ENCODE measurements at places on chromosomes 3 and 15.

- no peak for DNase-seq
Observed at GRCh38 chr3:22893644-22894325, 309.3 kb upstream of the UBE2E2 start.

GRCh38 chr15:62618846-62619504 lies 423.6 kb upstream of the TPM1 start:
- no peak for DNase-seq

DNA sequence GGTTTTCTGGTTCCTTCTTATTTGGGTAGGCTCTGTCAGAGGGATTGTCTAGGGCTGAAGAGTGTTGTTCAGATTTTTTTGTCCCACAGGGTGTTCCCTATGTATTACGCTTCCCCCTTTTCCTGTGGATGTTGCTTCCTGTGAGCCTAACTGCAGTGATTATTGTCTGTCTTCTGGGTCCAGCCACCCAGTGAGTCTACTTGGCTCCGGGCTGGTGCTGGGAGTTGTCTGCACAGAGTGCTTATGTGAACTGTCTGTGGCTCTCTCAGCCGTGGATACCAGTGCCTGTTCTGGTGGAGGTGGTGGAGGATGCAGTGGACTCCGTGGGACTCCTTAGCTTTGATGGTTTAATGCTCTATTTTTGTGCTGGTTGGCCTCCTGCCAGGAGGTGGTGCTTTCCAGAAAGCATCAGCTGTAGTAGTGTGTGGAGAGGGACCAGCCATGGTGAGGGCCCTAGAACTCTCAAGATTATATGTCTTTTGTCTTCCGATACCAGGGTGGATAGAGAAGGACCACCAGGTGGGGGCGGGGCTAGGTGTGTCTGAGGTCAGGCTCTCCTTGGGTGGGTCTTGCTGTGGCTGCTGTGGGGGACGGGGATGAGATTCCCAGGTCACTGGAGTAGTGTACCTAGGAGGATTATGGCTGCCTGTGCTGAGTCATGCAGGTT lies 53.8 kb downstream of the CCDC66 start:
- DNase-seq, result no peak

DNA sequence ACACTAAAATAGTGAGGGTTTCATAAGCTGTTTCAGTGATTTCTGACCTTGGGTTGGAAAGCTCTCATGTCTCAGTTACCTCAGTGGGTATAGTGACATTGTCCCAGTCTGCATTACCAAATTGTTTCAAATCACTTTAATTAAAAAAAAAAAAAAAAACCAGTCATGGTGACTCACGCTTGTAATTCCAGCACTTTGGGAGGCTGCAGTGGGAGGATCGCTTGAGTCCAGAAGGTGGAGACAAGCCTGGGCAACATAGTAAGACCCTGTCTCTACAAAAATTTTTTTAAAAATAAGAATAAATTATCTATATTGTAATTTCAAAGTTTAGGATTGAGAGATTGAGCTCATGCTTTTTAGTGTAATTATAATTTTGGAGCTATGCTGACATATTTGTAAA lies 78.0 kb downstream of the MBNL1 start:
- no peak for DNase-seq

DNA sequence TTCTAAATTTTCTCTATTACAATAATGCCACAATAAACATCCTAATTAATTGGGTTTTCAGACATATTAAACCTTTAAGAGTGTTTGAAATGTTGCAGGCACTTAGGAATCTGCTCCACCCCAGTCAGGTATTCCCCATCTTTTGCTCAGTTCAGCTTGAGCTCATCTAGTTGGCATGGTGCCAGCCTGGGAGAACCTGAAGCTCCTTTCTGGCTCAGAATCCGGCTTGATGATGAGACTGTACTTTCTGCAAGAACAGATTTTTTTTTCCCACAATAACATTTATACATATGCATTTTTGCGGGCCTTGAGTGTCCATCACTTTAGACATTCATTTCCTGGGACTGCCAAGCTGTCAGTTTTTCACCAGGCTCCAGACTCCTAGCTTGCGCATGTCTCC lies 7.7 kb upstream of the OXSR1 start:
- no peak for DNase-seq

GRCh38 chr15:35867356-35867755 lies 321.4 kb upstream of the DPH6 start:
- DNase-seq, result no peak

GRCh38 chr3:76198086-76198485 lies 412.7 kb upstream of the ZNF717 start:
- no peak for DNase-seq

GRCh38 chr3:128083980-128084674 lies 31.9 kb downstream of the SEC61A1 start:
- no peak for DNase-seq

- DNase-seq, result no peak
Observed at GRCh38 chr3:33187368-33187634, 31.3 kb downstream of the SUSD5 start.

- no peak for DNase-seq
Observed at GRCh38 chr15:76070921-76071635, 11.3 kb downstream of the TMEM266 start.

DNA sequence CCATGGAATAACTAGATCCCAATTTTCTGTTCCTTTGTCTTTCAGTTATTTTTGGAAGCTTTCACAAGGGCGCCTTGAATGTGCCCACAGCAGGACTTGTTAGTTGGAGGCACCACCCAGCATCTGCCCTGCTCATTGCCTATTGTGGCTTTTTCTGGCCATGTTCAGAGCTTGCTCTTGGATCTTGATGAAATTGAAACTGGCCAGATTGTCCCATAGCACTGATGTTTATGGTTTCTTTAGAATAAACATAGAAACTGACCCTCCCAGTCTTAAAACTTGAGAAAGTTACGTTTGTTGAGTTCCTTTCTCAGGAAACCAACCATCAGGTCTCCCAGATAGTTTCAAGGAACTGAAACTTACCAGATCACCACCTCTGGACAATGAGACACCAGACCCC lies 474.7 kb downstream of the IL5RA start:
- DNase-seq, result no peak

GRCh38 chr15:35705030-35705883 lies 159.3 kb upstream of the DPH6 start:
- DNase-seq, result no peak

DNA sequence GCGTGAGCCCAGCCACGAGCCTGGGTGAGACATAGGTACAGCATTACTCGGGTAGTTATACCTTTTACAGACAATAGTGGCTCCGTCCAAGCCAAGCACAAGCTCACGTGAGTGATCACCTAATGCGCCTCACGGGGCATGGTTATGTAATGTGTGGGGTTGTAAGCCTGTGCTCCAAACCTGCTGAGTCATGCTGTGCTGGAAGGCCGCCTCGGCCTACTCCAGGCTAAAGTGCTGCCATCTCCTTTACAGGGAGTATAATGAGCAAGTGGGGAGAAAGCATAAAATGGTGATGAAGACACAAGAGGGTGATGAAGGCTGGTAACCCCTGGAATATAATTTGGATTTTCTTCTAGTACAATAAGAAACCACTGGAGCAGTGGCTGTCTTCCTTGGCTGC lies 175.8 kb upstream of the STT3B start:
- no peak for DNase-seq

- DNase-seq, result no peak
Observed at GRCh38 chr15:62938825-62939224, 103.7 kb upstream of the TPM1 start.

- DNase-seq, result no peak
Observed at GRCh38 chr3:152377184-152377570, 108.4 kb downstream of the MBNL1 start.
